ENCODE measurements at places on chromosomes 7 and 10.

- no peak for DNase-seq
These were observed 50.6 kb downstream of the HIPK2 start for GRCh38 chr7:139727151-139727705.

GRCh38 chr7:69816501-69816900, 218.2 kb downstream of the AUTS2 start:
- DNase-seq: no peak

DNA sequence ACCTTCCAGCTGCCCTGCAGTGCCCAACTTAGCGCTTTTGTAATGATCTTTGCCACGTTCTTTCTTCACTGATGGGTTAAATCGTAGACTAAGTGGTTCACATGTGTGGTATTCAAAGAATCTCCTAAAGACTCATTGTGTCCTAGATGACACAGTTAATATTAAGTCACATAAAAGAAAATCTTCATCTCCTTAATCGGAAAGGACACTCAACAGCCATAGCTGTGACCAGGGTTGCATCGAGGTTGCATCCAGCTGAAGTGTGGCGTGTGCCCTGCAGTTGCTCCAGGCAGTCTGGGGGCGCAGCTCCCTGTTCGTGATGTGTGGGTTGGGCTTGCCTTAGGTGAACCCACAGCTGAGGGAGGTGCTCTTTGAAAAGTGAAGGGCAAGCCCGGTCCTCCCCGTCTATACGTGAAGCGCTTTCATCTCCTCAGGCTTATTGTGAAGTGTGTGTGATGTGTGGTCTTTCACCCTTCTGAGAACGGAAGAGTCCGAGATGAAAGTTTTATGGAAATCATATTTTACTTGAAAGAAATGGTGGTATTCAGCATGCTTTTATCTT, 122.7 kb downstream of the TRRAP start:
- DNase-seq: no peak

- no peak for DNase-seq
These were observed 46.6 kb upstream of the VIPR2 start for GRCh38 chr7:159191236-159191635.
